ENCODE measurements at places on chromosomes 6 and 20.

DNA sequence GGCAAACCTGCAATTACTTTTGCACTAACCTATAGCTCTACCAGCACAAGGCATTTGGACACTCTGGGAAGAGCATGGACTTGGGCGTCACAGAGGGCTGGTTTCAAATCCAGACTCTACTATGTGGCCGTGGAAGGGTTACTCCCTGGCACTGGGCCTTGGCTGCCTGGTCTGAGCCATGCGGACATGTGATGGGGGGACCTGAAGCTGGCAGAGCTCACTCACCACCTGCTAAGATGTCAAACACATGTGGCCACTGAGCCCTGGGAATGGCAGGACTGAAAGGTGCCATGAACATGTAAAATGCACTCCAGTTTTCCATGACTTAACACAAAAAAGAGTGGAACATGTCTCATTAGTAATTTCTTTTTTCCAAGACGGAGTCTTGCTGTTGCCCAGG lies 23.7 kb downstream of the VSTM2L start:
- no peak for DNase-seq

GRCh38 chr20:31945785-31946184 lies 6.1 kb downstream of the PDRG1 start:
- no peak for DNase-seq

- DNase-seq = no peak
These were observed 74.3 kb upstream of the PHACTR2 start for GRCh38 chr6:143603455-143603854.

- no peak for DNase-seq
These were observed at the start of gene C2 for GRCh38 chr6:31927242-31927862. Gene C2 (plus strand): TSS chr6:31927717. CDS start chr6:31927753, 36 bp downstream.

DNA sequence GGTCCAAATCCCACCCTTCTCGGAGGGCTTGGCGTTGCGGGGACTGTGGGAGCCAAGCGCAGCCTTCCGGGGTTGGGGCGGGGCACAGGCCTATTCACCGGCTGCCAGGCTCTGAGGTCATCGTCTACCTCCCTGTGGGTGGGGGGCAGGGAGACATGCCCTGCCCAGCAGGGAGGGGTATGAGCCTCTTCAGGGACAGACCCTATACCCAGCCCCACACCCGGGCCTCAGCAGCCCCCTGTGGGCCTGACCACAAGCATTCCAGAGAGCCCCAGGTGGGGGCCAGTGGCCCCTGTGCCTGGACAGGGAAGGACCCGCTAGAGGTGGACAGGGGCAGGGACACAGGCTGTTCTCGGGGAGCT lies 11.6 kb downstream of the LAMA5 start:
- no peak for DNase-seq

DNA sequence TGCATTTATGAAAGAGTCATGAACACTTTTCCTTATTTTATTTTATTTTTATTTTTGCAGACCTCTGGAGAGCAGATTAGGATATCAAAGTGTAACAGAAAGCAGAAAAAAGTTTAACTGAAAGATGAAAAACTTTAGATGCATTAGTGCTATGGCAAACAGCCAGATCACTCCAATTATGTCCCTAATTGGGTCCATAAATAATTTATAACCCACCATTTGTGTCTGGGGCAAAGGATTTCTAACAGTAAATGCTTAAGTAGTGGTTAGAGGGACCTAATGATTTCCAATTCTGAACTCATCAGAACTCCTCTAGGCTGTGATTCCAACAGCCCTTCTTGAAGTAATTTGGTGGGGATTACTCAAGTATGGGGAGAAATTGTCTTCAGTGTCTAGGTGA lies 93.7 kb upstream of the PROKR2 start:
- no peak for DNase-seq

DNA sequence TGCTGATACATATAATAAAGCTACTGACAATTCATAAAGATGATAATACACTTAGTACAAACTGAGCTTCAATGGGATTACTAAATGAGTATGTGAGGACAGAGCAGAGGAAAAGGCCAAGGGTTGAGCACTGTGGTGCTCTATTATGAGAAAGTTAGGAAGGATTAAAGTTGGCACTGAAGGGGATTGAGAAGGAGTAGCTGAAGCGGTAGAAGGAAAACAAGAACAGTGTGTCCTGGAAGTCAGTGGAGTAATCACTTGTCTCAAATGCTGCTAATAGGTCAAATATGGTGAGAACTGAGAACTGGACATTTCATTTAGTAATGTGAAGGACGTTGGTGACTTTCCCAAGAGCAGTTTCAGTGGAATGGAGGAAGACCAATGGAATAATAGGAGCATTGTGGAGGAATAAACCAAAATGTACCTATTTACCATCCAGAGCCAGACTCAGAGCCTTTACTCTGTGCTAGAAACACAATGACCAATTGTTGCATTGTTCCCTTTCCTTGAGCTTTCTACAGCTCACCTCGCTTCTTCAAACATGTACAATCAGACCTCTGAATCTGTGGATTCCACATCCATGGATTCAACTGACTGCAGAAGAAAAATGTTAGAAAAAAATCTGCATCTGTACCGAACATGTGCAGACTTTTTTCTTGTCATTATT lies 255.9 kb downstream of the LAMA2 start:
- no peak for DNase-seq

GRCh38 chr6:35794536-35795452 lies 2.3 kb downstream of the CLPS start:
- no peak for DNase-seq

DNA sequence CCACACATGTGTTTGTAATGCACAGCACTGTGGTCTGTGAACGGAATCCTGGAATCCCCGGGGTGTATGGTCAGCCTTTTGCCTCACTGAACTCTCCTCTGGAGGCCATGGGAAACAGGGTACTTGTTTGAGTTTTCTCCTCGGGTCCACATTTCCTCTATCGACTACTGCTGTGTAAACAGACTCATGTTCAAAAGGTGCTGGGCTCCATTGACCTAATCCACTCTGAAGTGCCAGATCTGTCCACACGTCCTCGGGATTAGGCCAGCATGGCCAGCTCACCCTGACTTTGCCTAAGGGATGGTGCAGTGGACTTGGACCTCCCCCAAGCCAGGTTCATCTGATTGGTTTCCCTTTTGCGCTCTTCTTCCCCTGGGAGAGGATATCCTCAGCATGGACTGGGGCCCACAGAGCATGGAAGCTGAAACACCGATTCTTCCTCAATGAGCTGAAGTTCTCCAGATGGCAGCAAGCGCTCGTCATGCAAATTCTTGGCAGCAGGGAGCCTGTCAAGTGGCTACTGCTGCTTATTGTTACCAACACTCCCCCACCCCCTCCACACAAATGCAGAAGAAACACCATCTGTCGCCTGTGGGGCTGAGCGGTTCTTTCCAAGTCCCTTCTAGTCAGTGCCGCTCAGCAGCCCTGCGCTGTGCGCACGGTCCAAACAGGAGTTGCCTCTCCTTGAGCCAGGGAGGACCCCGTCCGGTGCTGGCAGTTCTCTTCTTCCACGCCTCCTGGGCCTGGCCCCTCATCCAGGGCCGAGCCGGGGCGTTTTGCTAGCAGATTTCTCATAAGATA lies 292.6 kb upstream of the MARCKS start:
- peak; percentile 93 for DNase-seq

GRCh38 chr6:80357674-80358073 lies 251.2 kb downstream of the BCKDHB start:
- no peak for DNase-seq

GRCh38 chr20:17036541-17036940 lies 190.3 kb upstream of the PCSK2 start:
- DNase-seq = no peak

DNA sequence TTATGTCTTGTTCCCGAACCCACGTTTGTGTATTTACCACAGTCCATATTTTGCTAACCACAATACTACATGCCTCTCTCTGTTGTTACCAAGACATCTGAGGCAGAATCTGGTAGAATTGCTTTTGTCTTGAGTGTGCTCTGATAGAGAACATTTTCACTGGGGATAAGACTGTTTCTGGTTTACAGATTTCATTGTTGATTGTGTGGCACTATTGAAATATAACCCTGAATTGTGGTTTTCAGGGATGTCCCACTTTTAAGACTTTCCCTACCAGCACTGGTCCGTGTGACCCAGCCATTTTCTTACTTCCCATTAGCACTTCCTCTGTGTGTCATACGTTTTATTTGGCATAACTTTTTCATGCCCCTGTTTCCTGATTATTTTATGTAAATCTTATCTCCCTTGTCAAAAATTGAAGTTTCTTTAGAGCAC lies 12.2 kb downstream of the NCOA7 start:
- no peak for DNase-seq

GRCh38 chr6:117818449-117818848 lies 88.6 kb upstream of the SLC35F1 start:
- DNase-seq = no peak

DNA sequence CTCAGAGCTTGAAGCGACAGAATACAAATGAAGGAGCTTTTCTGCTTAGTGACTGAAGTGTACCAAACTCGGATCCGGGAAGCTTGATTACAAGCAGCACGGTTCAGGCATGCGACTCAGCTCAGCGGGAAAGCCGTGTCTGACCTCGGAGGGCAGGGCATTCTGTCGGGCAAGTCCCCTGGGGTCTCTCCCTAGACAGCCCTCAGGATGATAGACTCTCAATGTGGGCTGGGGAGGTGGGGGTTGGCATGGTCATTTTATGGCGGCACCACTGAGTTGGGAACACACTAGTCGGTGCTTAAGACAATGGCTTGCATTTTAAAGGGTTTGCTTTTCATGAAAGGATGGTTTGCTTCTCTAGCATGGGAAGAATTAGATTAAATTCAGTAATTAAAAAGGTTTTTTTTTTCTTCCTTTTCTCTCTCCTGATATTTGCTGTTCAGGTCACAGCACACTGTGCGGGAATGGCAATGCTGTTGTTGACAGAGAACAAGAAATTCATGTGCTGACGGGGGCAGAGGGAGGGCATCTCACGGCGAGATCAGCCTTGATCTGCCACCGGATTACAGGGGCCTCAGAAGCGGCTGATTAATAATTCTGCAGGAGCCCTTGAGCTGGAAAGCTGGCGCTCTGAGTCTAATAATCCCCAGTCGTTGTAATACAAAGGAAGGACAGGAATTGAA lies 80.7 kb upstream of the TRAF3IP2 start:
- DNase-seq = no peak

DNA sequence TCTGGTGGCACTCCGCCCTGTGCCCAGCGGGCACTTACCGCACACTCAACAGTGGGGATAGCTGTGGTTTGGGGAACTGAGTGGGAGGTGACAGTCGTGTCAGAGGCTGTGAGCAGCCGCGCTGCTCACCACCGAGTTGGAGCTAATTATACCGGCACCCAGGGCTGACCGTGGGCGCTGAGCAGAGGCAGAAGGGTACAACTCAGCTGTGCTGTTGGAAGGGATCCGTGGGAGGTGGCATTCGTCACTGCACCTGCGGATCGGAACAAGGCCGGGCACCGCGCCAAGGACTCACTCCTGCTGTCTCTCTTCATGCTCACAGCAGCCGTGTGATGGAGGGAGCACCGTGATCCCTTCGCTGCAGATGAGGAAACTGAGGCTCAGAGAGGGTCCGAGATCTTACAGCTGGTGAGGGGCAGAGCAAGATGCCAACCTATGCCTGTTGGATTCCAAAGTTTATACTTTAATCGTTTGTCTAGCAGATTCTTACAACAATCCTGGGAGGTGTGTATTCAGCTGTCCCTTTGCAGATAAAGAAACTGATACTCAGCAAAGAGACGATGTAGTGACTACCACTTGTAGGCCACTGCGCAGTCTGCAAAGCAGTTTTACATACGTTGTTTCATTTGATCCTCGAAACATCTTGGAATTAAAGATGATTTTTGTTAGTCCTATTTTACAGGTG lies 713 bp upstream of the ELMO2 start:
- no peak for DNase-seq

GRCh38 chr6:135306166-135306565 lies 125.1 kb downstream of the MYB start:
- DNase-seq = no peak

- no peak for DNase-seq
These were observed 153.6 kb downstream of the FOXA2 start for GRCh38 chr20:22430746-22431168.

DNA sequence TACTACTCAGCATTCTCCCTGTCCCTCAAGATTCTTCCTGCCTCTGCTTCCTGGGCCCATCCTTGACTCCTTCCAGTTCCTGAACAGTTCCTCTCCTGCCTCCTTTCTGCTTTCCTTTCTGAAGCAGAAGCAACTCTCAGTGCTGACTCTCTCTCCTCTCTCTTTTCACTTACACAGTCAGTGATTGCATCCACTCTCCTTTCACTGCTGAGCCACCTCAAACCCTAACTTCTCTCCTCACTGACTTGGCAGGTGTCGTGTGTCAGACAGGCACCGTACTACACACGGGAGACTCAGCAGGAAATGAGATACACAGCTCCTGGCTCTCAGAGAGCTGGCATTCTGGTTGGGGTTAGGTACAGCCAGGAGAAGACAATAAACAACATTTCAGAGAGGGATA lies 5.6 kb downstream of the ABHD16A start:
- DNase-seq = no peak

GRCh38 chr6:144008120-144008811 lies at the start of gene PLAGL1:
Gene PLAGL1 (minus strand): TSS chr6:144008259. CDS start chr6:143948136, 60,123 bp downstream.
- DNase-seq = no peak

DNA sequence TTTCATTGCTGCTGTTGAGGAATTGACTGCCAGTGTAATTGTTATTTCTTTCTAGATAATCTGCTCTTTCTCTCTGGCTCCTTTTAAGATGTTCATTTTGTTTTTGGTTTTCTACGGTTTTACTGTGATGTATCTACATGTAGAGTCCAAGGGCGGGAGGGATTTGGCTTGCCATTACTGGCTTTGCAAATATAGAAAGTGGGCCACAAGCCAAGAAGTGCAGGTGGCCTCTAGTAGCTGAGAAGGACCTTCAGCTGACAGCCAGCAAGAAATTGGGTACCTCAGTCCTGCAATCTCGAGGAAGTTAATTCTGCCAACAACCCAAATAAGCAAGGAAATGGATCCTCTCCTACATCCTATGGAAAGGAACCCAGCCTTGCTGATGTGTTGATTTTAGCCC lies 42.8 kb upstream of the GLP1R start:
- DNase-seq = no peak

GRCh38 chr20:51678026-51678697 lies 90.0 kb downstream of the ATP9A start:
- DNase-seq = no peak

- DNase-seq = no peak
These were observed 220.7 kb downstream of the UST start for GRCh38 chr6:148967541-148967956.

GRCh38 chr6:164010441-164011103 lies 596.1 kb downstream of the QKI start:
- no peak for DNase-seq

- no peak for DNase-seq
These were observed 6.7 kb upstream of the SLC17A9 start for GRCh38 chr20:62945771-62946339.

Data from brain pericyte (primary cell).